ENCODE measurements at places on chromosomes 16 and 17.

DNA sequence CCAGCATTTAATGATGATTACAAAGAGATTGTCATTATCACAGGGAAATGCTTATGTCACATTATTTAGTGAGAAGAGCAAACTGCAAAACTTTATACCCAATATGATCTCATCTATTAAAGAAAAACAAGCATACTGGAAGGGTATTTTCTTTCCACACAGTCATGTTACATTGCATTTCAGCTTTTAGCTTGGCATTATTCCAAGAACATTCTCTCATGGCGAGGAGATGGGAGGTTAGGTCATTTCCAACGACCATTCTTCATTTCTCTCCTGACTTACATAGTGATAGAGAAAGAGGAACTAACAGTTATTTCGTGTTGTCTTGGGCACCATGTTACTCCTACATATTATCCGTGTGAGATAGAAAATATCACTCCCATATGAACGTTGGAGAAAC is 309.4 kb upstream of the XYLT1 start:
- no peak for DNase-seq

GRCh38 chr17:37373530-37374159 is 2.1 kb upstream of the C17orf78 start:
- peak; percentile 87 for DNase-seq

DNA sequence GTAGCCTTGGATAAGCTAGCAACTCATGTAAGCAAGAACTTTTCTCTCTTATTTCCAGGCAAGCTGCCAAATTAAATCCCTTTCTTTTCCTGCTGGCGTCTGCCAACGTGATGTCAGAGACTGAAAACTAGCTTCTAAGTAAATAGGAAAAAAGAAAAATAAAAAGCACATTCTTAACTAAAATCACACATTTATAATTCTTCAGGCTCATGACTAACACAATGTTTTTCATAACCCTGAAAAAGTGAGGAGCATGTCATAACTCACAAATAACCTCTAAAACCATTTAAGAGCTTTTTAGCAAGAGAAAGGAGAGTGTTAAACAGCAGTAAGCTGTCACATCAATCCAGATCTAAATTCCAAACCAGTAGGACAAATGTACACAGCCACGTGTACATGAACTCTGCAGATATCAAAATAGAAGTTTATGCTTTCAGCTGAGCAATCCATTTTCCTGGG is 110.0 kb downstream of the N4BP1 start:
- DNase-seq, result no peak

DNA sequence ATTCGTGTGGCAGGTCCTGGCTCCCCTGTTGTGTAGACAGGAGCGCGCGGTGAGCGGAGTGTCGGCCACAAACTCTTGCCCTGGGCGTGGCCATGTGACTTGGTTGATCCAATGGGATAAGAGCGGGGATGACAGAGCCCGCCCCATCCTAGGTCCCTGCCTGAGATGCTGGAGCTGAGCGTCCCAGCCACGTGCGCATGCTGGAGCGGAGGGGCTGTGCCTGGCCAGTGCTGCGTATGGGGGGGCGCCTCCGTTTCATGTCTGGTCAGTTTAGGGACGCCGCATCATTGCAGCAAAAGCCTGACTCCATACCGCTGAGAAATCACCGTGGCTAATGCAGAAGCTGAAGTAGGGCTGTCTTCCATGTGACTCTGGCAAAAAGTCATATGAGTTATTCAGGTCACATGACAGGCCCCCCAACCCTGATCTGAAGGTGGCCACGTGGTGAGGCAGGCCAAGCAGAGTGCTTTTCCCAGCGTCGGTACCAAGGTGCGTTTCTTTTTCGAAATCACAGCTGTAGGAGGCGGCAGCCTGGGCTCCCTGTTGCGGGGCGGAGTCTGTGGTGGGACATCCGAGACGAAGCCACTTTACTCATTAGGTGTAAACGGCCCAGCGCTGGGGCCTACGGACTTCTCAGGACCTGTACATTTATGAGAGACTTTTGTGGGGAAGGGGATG is 22.5 kb downstream of the HSBP1 start:
- DNase-seq, result no peak

Measured in erythroblast (primary cell).